ENCODE measurements at places on chromosomes 16 and 17. TPM values are rescaled to one million over a fixed set of nuclear protein-coding genes. Genes with fewer than 3 reads are reported as not detected.
A peak's percentile ranks its signal among the peaks of the same experiment; 100 is the strongest.

The SLC12A3 gene
- total RNA-seq: 0.20 TPM

DNA sequence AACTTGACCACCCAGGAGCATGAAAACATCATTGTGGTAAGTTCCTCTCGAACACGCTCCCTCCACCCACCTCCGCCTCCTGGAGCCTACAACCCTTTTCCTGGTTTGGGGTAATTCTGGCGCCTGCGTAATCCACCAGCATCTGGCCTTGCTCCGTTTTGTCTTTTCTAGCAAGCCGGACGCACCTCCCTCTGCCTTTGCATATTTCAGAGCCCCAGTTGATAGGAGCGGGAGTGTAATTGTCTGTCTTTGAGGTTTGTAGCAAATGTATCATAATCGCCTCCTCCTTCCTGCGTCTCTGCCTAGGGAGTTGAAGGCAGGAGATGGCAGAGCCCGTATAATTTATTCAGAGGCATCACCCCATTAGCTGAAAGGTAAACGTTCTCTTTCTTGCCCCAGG lies 121.3 kb upstream of the PLCG2 start:
- DNase-seq: peak; percentile 48

The GLP2R gene
- total RNA-seq: 23.5 TPM

GRCh38 chr16:24255456-24256371 lies at the start of gene CACNG3:
Gene CACNG3 (plus strand): TSS chr16:24256335. CDS start chr16:24256755, 420 bp downstream.
- DNase-seq: peak; percentile 45

The SPDYE4 gene
- total RNA-seq: not detected

The KRT36 gene
- total RNA-seq: not detected

The KRTAP3-1 gene
- not detected for total RNA-seq

DNA sequence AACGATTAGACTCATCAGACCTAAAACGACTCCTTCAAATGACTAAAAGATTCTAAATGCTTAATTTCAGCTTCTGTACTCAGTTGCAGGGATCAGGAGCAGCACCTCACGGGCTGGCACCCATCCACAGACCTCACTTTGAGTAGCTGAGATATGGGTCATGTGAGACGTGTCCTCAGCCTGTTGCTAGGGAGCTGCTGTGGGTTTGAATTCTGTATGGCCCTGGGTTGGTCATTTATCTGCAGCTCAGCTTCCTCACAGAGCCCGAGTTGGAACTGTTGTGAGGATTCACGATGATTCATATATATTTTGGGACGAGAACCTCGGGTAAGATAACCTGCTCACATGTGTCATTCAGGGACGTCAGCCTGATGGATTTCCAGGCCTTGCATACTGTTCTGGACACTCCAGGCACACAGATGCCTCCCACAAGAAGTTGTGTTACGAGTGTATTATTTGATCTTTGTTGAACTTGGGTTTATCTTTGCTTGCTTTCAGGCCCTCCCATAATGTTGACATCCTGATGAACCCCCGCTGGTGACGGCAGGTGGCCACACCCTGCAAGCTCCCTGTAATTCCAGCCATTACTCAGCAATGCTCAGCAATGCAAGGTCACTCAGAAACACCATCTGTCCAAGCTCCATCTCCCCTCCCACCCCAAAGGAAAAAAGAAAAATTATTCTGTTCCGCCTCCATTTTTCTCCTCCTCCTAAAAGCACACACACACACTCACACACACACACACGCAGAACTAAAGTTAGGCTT lies 137.6 kb downstream of the RBFOX3 start:
- no peak for DNase-seq

GRCh38 chr16:4386951-4387565 lies 15.4 kb downstream of the VASN start:
- no peak for DNase-seq

DNA sequence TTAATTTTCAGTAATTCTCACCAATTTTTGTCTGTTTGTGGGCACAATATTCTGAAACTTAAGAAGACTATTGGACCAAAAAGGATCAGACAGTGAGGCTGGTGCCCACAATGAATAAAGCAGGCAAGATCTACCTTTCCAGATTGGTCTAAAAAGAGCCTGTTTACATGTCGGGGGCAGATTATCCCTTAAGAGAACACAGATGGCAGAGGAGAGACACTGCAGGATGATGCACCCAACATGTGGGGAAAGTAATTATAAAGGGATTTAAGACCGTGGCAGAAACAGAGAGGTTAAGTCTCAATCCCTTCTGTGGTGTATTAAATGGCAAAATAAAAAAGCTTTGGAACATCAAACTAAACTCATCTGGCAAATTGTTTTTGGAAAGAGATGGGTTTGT lies 331.8 kb upstream of the CDH11 start:
- DNase-seq: no peak

DNA sequence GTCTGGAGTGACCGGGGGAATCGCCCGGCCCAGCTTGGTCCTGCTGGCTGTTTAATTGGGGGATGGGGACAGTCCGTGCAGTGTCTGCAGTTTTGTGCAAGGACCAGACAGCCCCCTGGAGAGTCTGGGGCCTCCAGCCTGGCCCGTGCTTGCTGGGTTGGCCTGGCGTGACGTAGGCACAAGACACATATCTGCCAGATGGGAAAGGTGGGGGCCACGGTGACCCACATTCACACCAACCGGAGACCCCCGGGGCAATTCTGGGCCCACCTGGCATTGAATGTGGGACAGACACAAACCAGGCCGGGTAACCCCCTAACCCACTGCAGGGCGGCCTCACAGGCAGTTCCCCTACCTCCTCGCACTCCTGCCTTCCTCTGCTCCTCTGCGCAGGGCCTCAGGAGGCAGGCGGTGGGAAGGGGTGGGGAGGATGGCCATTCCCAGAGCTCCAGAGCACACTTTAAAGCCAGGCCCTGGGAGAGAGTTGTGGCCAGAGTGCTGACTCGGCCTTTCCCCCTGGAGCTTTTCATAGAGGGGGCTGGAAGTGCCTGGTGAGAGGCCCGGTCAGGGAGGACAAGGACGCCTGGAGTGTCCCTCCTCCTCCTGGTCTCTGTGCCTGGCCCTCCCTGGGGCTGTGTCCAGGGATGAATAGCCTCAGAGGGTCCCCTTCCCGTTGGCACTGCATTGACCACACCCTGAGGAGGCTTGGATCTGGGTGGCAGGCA lies 1.5 kb downstream of the MRC2 start:
- no peak for DNase-seq

- no peak for DNase-seq
Measured at GRCh38 chr17:81573794-81574642, 21.9 kb upstream of the FAAP100 start.

The FOXL1 gene
- total RNA-seq: 8.2 TPM

The NPIPA3 gene
- total RNA-seq: 2.3 TPM

GRCh38 chr17:31778523-31778922 lies 80.5 kb downstream of the COPRS start:
- no peak for DNase-seq

DNA sequence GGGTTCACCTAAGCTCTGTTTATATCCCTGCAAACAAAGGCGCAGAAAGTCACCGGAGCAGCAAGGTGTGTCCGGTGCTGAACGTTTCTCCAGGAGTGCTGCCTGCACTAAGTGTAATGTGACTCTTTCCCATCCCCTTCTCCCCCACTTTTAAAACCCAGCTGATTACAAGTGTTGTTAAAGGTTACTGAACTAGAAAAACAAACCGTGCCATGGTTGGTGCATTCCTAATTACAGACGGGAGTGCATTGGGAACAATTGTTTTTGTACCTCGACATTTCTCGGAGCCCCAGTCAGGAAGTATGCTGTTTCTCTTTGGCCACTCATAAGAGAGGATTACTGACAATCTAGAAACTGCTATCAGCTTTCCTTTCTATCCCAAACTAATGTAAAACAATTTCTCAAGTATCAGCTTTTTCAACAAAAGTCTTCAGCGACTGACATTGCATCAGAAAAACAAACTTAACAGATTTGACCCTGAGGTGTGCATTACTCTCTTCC lies 441.0 kb upstream of the SALL1 start:
- DNase-seq: no peak

DNA sequence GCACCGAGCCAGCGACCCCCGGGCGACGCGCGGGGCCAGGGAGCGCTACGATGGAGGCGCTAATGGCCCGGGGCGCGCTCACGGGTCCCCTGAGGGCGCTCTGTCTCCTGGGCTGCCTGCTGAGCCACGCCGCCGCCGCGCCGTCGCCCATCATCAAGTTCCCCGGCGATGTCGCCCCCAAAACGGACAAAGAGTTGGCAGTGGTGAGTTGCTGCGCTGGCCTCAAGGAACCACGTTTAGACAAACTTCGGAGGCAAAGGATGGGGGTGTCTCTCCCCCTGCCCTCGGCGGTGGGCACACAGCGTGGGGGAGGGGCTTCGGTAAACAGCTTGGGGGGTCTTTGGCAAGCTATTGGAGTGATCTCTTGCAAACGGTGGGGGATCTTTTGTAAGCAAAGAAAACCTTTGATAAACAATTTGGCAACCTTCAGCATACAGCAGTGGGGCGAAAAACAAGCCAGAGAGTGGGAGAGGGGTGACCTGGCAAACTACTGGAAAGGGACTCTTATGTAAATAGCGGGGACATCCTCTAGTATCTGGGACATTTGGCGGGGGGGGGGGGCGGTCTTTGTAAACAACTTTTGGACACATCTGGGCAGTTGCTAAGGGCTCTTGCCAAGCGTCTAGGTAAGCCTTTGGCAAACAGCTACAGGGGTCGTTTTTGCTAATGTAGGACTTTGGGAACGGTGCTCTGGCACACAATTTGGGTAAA lies 587 bp downstream of the MMP2 start:
- DNase-seq: no peak

The RBFOX1 gene
- 0.55 TPM for total RNA-seq

GRCh38 chr16:23068079-23068736 lies 81.0 kb downstream of the USP31 start:
- DNase-seq: no peak

DNA sequence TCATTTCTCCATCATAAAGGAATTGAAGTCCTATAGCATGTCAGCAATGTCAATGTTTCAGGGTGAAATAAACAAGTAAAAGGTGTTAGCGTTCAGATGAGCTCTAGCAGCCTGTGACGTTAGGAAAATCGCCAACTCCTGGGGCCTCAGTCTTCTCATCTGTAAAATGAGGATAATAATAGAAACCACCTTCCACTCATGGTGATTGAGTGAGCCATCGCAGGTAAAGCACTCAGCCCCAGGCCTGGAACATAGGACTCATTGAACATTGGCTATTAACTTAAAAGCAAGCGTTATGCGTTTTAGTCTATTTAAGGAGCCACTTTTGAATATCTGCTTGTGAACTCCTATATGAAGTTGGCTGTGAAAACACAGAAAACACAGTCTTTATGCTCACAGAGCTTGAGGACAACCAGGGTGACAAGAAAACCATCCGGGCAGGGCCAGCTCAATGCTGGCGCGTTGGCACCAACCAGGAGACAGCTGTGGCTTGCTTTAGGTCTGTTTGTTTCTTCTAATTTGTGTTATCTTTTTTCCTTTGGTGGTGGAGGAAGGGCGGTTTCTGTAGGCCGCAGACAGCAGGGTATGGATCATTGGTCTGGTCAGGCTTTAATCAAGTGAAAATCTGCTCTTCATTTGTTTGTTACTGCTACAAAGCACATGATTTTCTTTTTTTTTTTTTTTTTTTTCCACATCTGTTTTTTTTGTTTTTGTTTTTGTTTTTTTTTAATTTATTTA lies 35.7 kb upstream of the MED9 start:
- no peak for DNase-seq

DNA sequence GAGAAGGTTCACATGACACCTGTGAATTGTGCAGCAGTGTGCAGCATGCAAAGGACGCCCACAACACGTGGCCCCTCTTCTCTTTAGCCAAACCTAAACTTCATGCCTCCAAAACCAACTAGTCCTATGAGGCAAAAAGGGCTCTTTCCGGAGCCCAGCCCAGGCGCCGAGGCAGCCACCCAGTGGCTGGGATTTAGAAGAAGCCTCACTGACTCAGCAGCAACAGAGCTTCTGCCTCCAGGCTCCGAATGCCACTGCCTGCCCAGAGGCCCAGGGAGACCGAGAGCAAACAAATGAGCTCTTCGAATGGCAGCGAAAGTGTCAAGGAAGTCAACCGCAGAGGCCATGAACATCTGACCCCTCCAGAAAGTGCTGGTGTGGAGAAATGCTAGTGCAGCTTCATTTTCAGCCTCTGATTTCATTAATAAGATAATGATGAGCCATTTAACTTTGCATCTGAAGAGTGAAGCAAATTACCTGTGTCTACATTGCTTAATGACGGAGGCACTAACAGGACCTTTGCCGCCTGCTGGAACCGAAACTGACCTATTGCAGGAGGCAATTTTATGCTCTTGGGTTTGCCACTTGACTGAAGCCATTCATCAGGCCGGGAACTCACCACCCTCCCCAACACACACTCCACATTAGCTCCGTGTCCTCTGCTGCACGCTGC lies 157.7 kb upstream of the RPL38 start:
- no peak for DNase-seq

GRCh38 chr16:30923554-30924075 lies at the start of gene FBXL19:
Gene FBXL19 (plus strand): TSS chr16:30923572. CDS start chr16:30925755, 2,183 bp downstream.
- DNase-seq: no peak

DNA sequence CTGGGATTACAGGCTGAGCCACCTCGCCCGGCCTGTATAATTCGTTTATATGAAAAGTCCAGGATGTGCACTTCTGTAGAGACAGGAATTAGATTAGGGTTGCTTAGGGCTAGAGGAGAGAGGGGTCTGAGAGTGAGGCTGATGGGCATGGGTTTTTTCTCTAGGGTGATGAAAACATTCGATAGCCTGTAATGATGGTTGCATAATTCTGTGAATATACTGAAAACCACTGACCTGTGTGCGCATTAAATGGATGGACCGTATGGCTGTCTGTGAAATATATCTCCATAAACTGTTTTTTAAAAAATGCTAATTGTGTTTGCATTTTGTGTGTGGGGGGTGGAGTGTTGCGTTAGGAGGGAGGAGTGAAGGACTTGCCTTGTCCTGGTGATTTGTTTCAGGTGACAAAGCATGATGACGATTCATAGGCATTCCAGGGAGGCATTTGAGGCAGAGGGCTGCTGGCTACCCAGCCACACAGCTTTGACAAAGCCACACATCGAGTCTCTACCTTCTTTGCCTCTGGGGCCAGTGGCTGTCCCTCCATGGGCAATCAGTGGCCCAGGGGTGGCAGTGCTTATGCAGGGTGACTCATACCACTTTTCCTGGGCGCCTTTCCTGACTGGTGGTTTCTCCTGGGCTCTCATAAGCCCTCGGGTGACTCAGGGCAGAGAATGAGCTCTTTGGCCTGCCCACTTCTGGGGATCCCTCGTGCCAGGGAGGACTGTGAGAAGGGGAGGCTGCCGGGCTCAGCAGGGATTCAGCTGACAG lies 148.5 kb upstream of the WSCD1 start:
- no peak for DNase-seq

- peak; percentile 75 for DNase-seq
Measured at GRCh38 chr16:81618661-81619060, 160.4 kb upstream of the PLCG2 start.

All from mucosa of gallbladder (tissue), 1 donor.